ENCODE measurements at places on chromosomes 3 and 15.
A peak's percentile ranks its signal among the peaks of the same experiment; 100 is the strongest.

- no peak for DNase-seq
Measured at GRCh38 chr3:60366486-60366885, 884.8 kb downstream of the FHIT start.

- no peak for DNase-seq
Measured at GRCh38 chr15:68629519-68630210, 50.9 kb downstream of the CORO2B start.

DNA sequence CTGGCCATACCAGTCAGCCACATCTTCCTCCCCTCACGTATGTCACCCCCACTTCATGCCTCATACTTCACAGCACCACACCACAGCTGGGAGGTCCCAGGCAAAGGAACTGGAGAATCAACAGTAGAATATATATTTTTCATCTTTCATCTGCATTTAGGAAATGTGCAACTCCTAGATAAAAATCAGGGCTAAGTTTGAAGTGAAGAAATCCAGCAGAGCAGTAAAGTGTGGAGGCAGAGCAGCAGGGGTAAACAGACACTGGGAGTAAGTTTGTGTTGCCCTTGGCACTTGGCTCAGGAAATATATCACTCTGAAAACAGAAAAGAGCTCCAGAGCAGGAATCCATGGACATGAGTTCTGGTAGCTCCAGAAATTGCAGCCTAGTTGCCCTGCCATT, 2.8 kb upstream of the HERC1 start:
- DNase-seq: no peak

- DNase-seq: no peak
Measured at GRCh38 chr3:189419038-189419437, 212.2 kb upstream of the TP63 start.

DNA sequence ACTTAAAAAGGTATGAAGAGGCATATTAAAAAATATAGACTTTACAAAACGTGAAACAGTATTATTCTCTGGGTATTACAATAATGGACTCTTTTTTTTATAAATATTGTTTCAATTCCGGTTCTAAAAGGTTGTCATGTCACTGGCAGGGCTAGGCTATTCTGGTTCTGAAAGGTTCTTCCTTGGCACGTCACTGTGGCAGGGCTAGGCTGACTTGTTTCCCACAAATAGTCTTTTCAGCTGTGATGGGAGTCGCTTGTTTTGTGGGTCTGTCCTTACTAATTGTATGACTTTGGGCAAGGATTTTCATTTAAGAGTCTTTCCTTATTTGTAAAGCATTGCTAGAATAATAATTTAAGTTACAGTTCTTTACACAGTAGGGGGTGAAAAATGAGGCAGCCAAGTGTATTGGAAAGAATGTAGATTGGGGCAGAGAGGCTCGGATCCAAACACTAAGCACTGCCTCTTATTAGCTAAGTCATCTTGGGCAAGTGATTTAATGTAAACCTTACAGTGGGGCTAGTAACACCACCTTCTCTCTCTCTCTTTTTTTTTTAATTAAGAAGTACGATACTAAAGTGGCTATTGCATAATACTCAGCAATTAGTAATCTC, 12.4 kb upstream of the MELTF start:
- DNase-seq: no peak

DNA sequence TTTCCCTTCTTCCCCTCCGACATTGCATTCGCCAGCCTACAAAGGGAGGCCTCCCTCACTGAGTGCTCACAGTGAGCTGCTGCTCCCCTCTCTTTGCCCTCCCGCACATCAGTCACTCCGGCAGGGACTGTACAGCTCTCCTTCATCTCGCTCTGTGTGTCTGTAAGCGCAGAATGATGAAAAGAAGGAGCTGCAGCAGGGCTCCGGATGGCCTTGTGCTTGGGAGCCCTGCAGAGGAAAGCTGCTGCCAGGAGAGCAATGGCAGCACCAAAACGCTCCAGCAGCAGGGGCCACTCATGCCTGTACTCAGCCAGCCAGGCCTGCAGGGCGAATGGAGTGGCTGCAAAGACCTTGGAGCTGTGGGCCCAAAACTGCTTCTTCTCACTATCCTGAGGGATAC, 107.0 kb upstream of the NSMCE3 start:
- no peak for DNase-seq

DNA sequence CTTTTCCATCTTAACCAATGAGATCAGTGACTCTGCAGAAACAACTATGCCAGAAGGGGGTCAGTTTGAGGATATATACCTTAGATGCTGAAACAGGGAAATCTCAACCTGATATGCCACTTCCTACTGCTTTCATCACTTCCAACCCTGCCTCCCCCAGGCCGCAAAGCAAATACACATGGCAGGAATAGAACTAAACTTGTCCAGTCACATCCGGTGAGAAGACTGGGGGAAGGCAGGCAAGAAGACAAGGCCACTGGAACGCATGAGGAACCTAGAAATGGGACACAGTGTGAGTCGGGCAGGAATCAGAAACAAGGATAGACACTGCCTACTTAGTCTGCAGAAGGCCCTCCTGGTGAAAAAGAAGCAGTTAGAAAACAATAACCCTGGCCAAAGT, 90.6 kb downstream of the MYO5A start:
- no peak for DNase-seq

DNA sequence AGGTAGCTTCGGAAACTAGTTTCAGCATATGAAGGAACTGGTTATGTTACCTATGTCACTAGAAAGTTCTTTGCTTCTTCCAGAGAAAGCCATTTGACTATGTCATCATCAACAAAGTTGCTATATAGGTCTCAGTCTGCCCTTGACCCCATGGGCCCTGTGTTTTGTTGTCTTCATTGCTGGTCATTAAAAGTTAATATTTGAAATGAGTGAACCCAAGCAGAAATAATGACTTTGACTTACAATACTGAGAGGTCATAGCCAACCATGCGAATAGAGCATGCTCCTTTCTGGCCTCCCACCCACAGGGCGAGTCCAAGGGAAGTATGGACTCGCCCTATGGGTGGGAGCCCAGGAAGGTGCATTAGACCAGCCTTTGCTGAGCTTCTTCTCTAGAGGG, 40.9 kb downstream of the APH1B start:
- no peak for DNase-seq

- peak; percentile 71 for DNase-seq
Measured at GRCh38 chr15:63891079-63891767, 57.5 kb upstream of the HERC1 start.

DNA sequence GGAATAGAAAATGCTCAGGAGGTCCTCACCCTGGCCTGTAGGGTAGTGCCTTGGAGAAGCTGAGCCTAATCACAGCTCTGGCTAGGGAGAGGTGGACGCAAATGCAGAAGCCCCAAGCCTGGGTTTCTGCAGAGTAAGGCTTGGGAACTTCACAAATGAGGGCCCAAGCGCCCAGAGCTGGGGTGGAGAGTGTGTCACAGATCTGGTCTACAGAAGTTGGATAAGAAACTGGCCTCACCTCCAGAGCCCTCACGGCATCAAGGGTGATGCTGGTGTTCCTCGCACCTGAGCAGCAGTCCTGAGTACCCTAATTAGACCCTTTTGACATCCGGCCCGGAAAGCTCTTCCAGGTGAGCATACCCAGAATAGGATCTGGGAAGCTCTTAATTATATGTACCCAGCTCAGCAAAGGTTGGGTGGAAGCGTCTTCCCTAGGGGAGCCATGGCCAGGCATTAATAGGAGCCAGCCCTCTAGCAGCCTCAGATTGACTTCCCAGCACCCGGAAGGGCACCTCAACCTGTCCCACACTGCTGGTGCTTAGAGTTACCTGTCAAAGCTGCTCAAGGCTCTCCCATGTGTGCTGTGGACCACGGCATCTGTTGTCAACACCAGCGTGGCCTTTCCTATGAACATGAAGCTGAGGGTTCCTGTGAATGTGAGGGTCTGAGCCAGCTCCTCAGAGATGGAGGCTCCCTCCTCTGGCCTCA, 31.8 kb downstream of the RBM5 start:
- no peak for DNase-seq

DNA sequence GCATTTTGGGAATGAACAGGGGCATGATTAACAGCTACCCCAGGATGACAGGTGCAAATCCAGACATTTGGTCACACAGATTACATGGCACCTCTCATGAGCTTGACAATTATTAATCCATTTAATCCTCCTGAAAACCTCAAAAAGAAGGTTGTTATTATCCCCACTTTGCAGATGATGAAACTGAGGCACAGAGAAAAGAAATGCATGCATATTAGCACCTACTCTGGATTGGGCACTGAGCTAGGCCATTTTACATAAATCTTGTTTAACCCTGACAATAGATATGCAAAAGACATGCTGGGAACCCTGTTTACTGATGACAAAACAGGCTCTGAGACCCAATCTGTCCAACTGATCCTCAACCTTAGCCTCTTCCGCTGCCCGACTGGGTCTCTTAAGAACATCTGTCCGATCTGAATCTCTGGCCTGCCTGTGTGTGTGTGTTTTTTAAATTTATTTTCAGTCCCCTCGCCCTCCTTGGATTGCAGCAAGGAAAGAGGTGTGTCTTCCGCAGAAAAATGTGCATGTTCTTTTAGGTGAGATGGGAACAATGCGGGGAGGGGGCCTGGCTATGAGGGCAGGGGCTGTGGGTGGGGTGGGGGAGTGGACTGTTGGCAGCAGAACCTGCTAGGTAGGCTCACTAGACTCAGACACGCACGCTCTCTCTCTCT, 162.5 kb downstream of the WNT7A start:
- no peak for DNase-seq

DNA sequence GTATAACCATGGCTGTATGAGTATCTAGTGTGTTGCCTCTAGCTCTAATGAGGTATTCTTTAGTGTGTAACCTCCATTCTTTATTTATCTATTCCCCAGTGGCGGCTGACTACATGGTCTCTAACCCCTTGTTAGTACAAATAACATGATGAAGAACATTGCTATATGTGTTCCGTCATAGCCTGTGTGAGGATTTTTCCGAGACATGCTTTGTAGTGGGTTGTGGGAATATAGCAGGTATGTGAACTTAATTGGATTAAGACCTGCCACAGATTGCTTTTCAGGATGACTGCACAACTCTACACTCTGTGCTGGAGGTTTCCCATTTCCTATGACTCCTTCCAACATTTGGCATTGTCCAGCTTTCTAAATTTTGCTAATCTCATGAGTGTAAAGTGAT, 563.4 kb downstream of the ROBO1 start:
- no peak for DNase-seq

All from hypothalamus (tissue), 51 donors.